SK-N-SH (cell line): ENCODE measurements at places on chromosomes 3 and 15.

- H3K27me3 ChIP-seq = no peaks in the 10 kb centered on the region
- H3K36me3 ChIP-seq = peaks cover 55% of the 10 kb centered on the region
- peaks cover 6% of the 10 kb centered on the region for H3K4me1 ChIP-seq
- no peak overlapping the region for H3K27ac ChIP-seq
- H3K4me3 ChIP-seq = no peak overlapping the region
- DNase-seq = no peak
Measured at GRCh38 chr3:11306817-11307589, 34.8 kb downstream of the ATG7 start.

DNA sequence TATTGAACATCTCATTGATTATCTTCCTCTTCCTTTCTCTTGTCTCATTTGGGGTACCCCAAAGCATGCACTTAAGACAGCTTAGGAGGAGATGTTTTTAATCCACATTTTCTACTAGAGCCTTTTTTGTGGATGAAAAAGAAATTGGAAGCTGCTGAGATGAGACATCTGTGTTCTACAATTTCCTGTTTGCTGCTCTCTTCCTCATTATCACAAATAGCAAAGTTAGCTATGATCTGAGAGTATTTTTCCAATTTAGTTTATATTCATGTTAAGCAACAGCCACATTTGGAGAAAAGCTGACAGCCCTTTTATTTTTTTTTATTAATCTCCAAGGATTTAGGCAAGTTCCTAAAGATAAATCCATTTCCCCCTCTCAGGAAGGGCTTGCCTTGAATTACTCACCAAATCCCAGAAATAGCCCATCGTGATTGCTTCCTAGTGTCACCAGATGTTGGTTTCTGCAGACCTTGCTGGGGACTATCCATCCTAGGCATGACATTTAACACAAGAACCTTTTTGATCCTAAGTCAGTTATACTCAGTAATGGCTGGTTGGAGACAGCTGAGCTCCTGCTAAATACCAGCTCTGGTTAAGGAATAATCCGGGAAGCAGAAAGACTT lies 70.8 kb upstream of the FILIP1L start:
- DNase-seq = no peak
- H3K36me3 ChIP-seq = no peaks in the 10 kb centered on the region
- H3K27me3 ChIP-seq = no peaks in the 10 kb centered on the region
- no peak overlapping the region for H3K4me3 ChIP-seq
- no peak overlapping the region for H3K27ac ChIP-seq

- no peaks in the 10 kb centered on the region for H3K27me3 ChIP-seq
- H3K4me1 ChIP-seq = no peaks in the 10 kb centered on the region
- no peak overlapping the region for H3K27ac ChIP-seq
- H3K36me3 ChIP-seq = no peaks in the 10 kb centered on the region
- no peak for DNase-seq
Measured at GRCh38 chr3:192947421-192947820, 29.8 kb upstream of the MB21D2 start.

- H3K4me3 ChIP-seq = no peak overlapping the region
- H3K36me3 ChIP-seq = no peaks in the 10 kb centered on the region
- H3K27me3 ChIP-seq = peaks cover 19% of the 10 kb centered on the region; the same call in 1 of the 2 replicates
- no peak for DNase-seq
- H3K27ac ChIP-seq = no peak overlapping the region
Measured at GRCh38 chr3:129984125-129984524, 9.6 kb downstream of the TRH start.

DNA sequence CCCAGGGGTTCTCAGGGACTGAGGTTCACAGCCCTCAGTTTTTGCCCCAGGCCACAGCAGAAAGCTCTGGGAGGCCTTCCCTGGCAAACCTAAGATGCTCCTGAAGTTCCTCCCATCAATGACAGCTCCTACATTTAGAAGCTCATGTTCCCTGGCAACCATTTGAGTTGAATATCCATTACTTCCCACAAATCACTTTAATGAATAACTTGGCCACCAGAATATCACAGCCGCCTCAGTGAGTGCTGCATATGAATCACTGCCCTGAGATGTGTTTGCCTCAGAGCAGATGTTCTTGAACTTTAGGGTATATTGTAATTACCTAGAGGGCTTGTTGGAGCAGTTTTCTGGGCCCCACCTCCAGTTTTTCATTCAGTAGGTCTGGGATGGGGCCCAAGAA lies 27.4 kb downstream of the SLCO2A1 start:
- H3K27me3 ChIP-seq = no peaks in the 10 kb centered on the region
- peak overlapping the region; percentile 55; the same call in 1 of the 2 replicates for H3K27ac ChIP-seq
- H3K4me1 ChIP-seq = peaks cover 3% of the 10 kb centered on the region; the same call in 1 of the 2 replicates
- DNase-seq = no peak

DNA sequence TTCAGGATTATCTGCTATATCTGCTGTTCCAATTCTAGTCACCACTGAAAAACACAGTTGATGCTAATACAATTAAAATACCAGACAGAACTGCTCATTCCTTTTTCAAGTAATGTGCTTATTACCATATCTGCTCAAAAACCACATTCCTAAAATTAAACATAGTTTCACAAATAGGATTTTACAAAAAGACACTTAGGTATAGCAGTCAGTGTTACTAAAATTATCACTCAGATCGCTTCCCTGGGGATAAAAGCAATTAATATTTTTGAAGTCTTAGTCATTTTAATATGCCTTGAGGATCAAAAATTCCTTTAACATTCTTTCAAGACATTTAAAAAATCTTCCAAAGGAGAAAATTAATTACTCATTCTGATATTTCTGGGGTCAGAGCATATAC lies 71.5 kb downstream of the RAD18 start:
- peaks cover 15% of the 10 kb centered on the region; the same call in 1 of the 2 replicates for H3K36me3 ChIP-seq
- H3K4me1 ChIP-seq = peaks cover 12% of the 10 kb centered on the region
- no peak for DNase-seq
- H3K4me3 ChIP-seq = no peak overlapping the region
- H3K27me3 ChIP-seq = no peaks in the 10 kb centered on the region

DNA sequence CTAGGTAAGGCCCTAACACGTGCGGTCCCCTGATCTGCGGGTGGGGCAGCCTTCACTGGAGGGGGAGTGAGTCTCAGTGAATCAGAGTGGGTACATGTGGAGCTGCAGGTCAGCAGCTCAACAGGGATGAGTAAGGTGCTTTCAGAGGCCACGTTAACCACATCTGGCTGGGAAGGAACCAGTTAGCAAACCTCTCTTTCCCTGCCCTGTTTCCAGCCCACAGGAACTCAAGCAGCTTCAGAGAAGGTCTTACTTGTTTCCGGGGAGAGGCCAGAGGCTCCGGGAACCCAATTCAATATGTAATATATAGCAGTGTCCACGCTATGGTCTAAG lies 175.3 kb downstream of the XXYLT1 start:
- no peaks in the 10 kb centered on the region for H3K27me3 ChIP-seq
- H3K36me3 ChIP-seq = no peaks in the 10 kb centered on the region
- H3K4me1 ChIP-seq = peaks cover 44% of the 10 kb centered on the region; the same call in 1 of the 2 replicates
- DNase-seq = no peak

GRCh38 chr3:12956316-12956660 lies 114.9 kb upstream of the RPL32 start:
- H3K27me3 ChIP-seq = no peaks in the 10 kb centered on the region
- no peak overlapping the region for H3K27ac ChIP-seq
- H3K36me3 ChIP-seq = no peaks in the 10 kb centered on the region
- H3K4me3 ChIP-seq = no peak overlapping the region
- no peak for DNase-seq

DNA sequence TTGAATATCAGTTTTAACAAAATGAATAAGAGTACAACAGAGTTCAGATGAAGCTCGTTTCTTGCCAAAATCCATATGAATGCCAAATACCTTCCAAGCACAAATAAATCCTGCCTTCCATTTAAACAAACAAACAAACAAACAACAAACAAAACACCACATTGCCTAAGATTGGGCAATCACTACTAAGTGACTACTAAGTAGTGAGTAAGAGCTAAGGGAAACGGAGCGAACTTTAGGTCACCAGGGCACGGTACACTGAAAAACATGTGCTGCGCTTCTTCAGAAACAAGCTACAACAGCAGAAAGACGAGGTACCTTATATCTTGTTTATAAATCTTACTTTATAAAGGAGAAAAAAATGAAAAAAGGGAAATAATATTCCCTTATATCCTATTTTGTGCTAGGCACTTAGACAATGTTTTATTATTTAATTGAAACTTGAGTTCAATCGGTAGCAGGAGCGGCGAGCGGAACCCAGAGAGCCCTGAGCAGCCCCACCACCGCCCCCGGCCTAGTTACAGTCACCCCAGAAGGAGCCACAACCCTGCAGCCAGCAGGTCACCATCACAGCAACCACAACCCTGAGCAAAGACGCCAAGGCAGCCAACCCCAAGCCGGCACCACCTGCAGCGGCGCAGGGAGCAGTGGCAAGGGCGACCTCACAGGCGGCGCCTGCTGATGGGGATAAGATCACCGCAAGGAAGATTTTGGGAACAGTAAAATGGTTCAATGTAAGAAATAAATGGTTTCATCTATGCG lies 216.9 kb downstream of the ZBTB20 start:
- H3K27me3 ChIP-seq = no peaks in the 10 kb centered on the region
- H3K27ac ChIP-seq = no peak overlapping the region
- DNase-seq = no peak
- H3K4me1 ChIP-seq = no peaks in the 10 kb centered on the region
- H3K36me3 ChIP-seq = no peaks in the 10 kb centered on the region

GRCh38 chr3:173275740-173276139 lies 121.8 kb upstream of the NLGN1 start:
- no peaks in the 10 kb centered on the region for H3K36me3 ChIP-seq
- H3K4me1 ChIP-seq = no peaks in the 10 kb centered on the region
- no peak overlapping the region for H3K4me3 ChIP-seq
- no peak overlapping the region for H3K27ac ChIP-seq

DNA sequence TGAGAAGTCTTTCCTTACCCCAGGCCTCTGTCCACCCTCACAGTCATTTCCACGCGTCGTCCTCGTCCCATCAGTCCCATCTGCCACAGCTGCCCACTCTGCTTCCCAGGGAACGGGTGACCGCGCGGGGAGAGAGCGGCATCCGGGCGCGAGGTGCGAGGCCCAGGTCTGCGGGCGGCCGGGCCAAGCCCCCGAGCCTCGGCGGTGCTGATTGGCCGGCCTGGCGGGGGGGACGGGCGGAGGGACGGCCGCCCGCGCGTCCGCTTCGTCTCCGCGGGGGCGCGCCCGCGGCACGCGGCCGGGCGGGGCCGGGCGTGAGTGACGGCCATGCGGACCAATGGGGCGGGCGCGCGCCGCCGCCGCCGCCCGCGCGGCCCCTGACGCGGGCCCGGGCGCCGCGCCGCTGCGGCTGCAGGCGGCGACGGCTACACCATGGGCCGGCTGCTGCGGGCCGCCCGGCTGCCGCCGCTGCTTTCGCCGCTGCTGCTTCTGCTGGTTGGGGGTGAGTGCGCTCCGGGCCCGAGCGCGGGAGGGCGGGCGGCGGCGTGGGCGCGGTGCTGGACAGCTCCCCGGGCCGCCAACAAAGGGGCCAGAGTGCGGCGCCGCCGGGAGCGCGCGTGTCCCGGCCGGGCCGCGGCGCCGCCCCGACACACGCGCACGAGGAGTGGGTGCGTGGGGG lies at the start of gene PODXL2:
Gene PODXL2, plus strand, starts transcription at position 398 of the 679 bp plus-strand sequence. Its CDS starts 35 bp downstream, at position 433.
- H3K4me3 ChIP-seq = peak within 1 kb of the TSS; percentile 64
- H3K27me3 ChIP-seq = no peaks in the 10 kb centered on the region
- H3K36me3 ChIP-seq = no peaks in the 10 kb centered on the region
- H3K4me1 ChIP-seq = no peaks in the 10 kb centered on the region

- H3K4me3 ChIP-seq = no peak overlapping the region
- H3K27ac ChIP-seq = no peak overlapping the region
- H3K27me3 ChIP-seq = no peaks in the 10 kb centered on the region; the same call in 1 of the 2 replicates
- H3K4me1 ChIP-seq = no peaks in the 10 kb centered on the region
- H3K36me3 ChIP-seq = no peaks in the 10 kb centered on the region
- no peak for DNase-seq
Measured at GRCh38 chr15:82309802-82310201, 39.5 kb downstream of the GOLGA6L10 start.

- H3K4me1 ChIP-seq = peaks cover 59% of the 10 kb centered on the region
- H3K27ac ChIP-seq = peak overlapping the region; percentile 99
- H3K36me3 ChIP-seq = peaks cover 22% of the 10 kb centered on the region; the same call in 1 of the 2 replicates
- no peaks in the 10 kb centered on the region for H3K27me3 ChIP-seq
Measured at GRCh38 chr15:60394689-60395097, 3.1 kb downstream of the ANXA2 start.

- no peak for DNase-seq
- H3K36me3 ChIP-seq = peaks cover 8% of the 10 kb centered on the region
- no peaks in the 10 kb centered on the region for H3K27me3 ChIP-seq
- H3K4me1 ChIP-seq = no peaks in the 10 kb centered on the region; the same call in 1 of the 2 replicates
- no peak overlapping the region for H3K27ac ChIP-seq
- no peak overlapping the region for H3K4me3 ChIP-seq
Measured at GRCh38 chr15:28107111-28107903, 8.2 kb upstream of the OCA2 start.

GRCh38 chr15:95558131-95558530 lies 772.4 kb upstream of the NR2F2 start:
- H3K4me3 ChIP-seq = no peak overlapping the region
- no peaks in the 10 kb centered on the region for H3K27me3 ChIP-seq
- H3K27ac ChIP-seq = peak overlapping the region; percentile 67; the same call in 1 of the 2 replicates
- no peak for DNase-seq

- no peaks in the 10 kb centered on the region for H3K36me3 ChIP-seq
- no peak overlapping the region for H3K4me3 ChIP-seq
- H3K27me3 ChIP-seq = no peaks in the 10 kb centered on the region
- peaks cover 75% of the 10 kb centered on the region for H3K4me1 ChIP-seq
Measured at GRCh38 chr3:139532976-139533375, 6.6 kb downstream of the RBP1 start.

DNA sequence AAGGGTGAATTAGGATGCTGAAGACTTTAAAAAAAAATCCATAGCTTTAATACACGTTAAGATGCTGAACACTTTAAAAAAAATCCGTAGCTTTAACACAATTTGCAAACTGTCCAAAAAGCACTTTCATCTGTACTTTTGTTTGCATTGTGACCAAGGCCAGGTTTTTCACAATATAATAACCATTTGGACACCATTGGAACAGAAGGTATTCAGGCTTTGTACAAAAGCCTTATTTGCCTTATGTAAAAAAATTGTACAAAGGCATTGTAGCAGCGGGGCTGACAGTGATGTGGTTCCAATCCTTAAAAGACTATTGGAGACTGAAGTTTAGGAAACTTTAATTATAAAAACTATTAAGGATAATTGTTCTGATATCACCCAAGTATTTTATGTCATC lies 15.2 kb upstream of the ICE2 start:
- H3K27me3 ChIP-seq = no peaks in the 10 kb centered on the region
- no peak for DNase-seq
- H3K27ac ChIP-seq = no peak overlapping the region
- peaks cover 5% of the 10 kb centered on the region; the same call in 1 of the 2 replicates for H3K36me3 ChIP-seq
- no peak overlapping the region for H3K4me3 ChIP-seq

DNA sequence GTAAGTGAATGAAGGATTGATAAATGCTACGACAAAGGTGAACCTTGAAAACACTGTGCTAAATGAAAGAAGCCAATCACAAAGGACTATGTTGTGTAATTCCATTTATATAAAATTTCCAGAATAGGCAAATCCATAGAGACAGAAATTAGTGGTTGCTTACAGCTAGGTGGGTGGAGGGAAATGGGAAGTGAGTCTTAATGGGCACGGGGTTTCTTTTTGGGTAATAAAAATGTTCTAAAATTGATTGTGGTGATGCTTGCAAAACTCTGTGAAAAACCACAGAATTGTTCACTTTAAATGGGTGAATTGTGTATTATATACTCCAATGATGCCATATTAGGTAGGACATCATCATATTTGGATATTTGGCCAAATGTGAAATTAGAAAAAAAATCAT lies 20.9 kb upstream of the TEX9 start:
- DNase-seq = no peak
- H3K36me3 ChIP-seq = no peaks in the 10 kb centered on the region
- H3K27me3 ChIP-seq = no peaks in the 10 kb centered on the region
- no peak overlapping the region for H3K4me3 ChIP-seq
- no peaks in the 10 kb centered on the region for H3K4me1 ChIP-seq

- peak overlapping the region; percentile 74 for H3K4me3 ChIP-seq
- H3K4me1 ChIP-seq = no peaks in the 10 kb centered on the region; the same call in 1 of the 2 replicates
- DNase-seq = no peak
Measured at GRCh38 chr15:44289259-44289790, 806 bp downstream of the GOLM2 start.
